ENCODE measurements at places on chromosomes 2 and 18. TPM values are rescaled to one million over a fixed set of nuclear protein-coding genes. Genes with fewer than 3 reads are reported as not detected.

DNA sequence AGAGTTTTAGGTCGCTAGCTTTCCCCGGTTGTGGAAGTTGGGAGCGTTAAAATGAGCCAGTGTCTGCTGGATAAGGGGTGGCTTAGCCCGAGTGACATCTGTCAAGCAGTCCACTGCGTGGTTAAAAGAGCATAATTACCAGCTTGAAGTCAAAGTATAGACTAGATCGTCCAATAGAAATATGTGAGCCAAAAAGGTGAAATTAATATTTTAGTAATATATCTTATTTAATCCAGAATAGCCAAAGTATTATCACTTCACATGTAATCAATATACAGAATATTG lies 654 bp downstream of the COMMD1 start:
- no peak for DNase-seq

DNA sequence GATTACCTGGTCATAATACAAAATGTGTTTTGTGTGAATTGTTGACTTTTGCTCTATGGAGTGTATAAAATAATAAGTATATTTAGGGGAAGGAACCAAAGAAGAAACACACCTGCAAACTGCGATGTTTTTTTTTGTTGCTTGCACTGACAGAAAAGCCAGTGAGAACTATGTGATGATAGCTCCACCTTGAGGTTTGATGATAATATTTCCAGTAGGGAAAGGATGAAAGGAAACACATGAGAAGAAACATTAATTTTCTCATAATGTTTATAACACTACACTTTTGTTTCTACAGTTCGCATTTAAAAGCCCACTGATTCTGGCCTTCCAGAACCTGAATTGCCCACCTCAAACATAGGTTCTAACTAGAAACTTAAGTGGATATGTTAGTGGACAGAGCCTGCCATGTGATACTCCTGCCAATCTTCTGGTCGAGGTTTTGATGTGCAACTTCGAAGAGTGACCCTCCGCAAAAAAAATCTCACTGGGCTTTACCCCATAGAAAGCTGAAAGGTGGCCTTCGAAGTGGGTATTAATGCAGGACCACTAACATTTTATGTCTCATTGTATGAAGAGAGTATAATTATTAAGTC lies 476.4 kb upstream of the SPHKAP start:
- DNase-seq = peak; percentile 28

Gene RNF144A
- 21.5 TPM for polyA plus RNA-seq

DNA sequence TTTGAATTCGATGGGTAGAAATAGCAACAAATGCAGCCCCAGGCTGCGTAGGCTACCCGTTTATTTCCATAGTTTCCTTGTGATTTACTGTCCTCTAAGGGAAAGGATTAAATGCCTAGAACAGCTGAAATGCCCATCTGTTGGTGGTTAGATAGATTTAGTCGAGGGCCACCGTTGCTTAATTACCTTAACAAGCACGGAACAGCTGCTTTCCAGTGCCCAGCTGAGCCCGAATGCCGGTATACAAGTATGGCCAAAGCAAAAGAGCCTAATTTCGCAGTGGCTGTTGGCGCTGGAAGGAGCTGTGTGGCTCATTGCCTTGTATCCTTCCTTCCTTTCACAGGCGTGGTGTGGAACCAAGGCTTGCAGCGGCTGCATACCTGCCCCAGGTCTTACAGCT lies 109.1 kb downstream of the CABLES1 start:
- DNase-seq = no peak

Gene CIAO1
- polyA plus RNA-seq = 43.5 TPM

Gene CROCC2
- polyA plus RNA-seq = 0.22 TPM
